B cell (primary cell): ENCODE measurements at places on chromosomes 12 and 14. TPM values are rescaled to one million over a fixed set of nuclear protein-coding genes. Genes with fewer than 3 reads are reported as not detected.

Gene ALX1
- total RNA-seq: not detected in 2 replicates

Gene CCND2
- 20.6 and 23.0 TPM in 2 replicates for total RNA-seq

Gene NGB
- total RNA-seq: not detected in 2 replicates

Gene PPP2R5E
- total RNA-seq: 40.3 and 40.6 TPM in 2 replicates

Gene EPS8
- total RNA-seq: 0.78 and 0.96 TPM in 2 replicates

Gene PARPBP
- total RNA-seq: 5.2 and 6.6 TPM in 2 replicates

Gene BCL11B
- total RNA-seq: 0.42 and 0.44 TPM in 2 replicates

DNA sequence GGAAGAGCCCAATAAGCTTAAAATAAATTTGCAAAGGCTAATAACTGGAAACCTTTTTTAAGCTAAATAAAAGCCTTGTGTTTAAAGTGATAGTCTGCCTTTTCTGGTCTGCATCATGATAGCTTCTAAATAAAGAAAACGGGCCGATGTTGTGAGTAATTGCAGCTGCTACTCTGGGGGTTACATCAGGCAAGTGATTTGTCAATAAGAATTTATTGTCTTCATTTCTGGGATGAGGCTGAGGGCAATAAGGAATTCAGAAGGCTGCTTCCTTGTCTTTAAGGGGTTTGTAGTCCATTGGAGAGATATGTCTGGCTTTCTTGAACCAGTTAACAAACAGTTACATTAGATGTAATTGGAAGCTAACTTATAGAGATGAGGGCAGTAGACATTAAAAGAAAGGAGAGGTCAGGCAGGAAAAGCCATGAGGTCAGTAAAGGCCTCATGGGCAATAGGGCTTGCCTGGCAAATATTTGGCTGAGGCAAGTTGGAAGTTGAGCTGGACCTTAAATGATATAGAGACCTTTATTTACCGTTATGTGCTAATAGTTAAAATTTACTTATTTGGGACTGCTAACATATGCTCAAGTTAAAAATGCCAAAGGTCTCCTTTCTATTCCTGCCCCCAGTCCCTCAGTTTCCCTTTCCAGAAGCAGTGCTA is 85.0 kb downstream of the CRADD start:
- no peak for DNase-seq

DNA sequence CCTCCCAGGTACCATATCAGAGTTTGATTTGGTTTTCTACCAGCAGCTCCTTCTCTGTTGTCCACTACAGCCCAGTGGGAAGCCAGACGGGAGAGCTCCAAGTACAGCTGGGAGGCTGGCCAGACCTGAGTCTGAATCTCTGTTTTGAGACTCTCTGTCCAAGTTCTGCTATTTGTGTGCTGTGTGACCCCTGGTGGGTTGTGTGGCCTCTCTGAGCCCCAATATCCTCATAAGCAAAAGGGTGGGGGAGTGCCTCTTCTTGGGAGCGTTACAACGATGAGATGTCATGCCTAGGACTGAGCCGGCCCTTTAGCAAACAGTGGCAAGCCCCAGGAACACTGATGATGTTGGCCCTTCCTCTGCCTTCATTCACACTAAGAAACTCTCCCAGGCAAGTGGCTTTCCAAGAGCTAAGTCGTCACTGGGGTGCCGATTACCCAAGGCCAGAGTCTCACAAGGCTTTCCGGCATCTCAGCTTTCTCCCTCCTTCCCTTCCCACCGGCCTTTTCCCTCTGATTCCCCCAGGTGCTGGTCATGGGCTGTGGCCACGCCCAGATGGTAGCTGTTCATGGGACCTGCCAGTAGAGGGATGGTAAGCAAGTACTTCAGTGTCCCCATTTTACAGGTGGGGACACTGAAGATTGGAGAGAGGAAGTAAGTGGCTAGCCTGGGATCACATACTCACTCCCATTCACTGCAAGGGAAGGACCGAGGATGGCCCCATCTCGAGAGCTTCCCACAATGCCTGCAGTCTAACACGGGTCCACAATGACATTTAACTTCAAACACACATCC is 47.7 kb downstream of the BCL11B start:
- no peak for DNase-seq

GRCh38 chr12:12365931-12366431 is 9.1 kb downstream of the BORCS5 start:
- DNase-seq: no peak

DNA sequence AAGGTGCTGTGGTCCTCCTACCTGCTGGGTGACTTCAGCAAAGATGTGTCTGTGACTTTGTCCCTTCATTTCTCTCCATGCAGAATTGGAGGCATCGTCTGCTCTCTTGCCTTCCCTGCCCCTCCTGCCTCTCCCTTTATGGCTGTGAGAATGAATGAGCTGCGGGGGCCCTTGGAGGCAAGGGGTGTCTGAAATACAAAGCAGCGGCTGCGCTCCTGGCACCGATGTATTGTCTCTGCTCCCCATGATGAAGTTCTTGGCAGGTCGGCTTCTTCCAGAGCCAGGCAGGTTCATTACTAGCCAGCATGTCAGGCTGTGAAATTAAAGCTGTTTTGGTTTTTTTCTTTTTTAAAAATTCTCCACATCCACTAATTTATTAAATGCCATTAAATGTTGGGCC is 194.5 kb downstream of the TSPAN9 start:
- no peak for DNase-seq
